Placental pericyte (primary cell): ENCODE measurements at places on chromosomes 12 and 14. TPM values are rescaled to one million over a fixed set of nuclear protein-coding genes. Genes with fewer than 3 reads are reported as not detected.

Gene DENND5B
- total RNA-seq: 20.3 and 24.9 TPM in 2 replicates

Gene LPAR5
- not detected in 2 replicates for total RNA-seq

Gene B3GNT4
- total RNA-seq: 0.14 and 0.22 TPM in 2 replicates

Gene SLC16A7
- total RNA-seq: 31.9 and 52.7 TPM in 2 replicates

Gene PPHLN1
- total RNA-seq: 54.1 and 60.8 TPM in 2 replicates
